ENCODE measurements at places on chromosomes 1 and 21. TPM values are rescaled to one million over a fixed set of nuclear protein-coding genes. Genes with fewer than 3 reads are reported as not detected.

The ATP1A4 gene
- 0.12 TPM for polyA plus RNA-seq

The TRIM46 gene
- 0.64 TPM for polyA plus RNA-seq

GRCh38 chr1:196403803-196404690, 204.2 kb downstream of the KCNT2 start:
- H3K4me1 ChIP-seq = no peaks in the 10 kb centered on the region
- no peak overlapping the region for H3K27ac ChIP-seq
- H3K27me3 ChIP-seq = no peaks in the 10 kb centered on the region
- no peak for DNase-seq
- no peak overlapping the region for H3K4me3 ChIP-seq

GRCh38 chr1:73326663-73327062, 871.3 kb downstream of the LRRIQ3 start:
- H3K27ac ChIP-seq = no peak overlapping the region
- no peaks in the 10 kb centered on the region for H3K27me3 ChIP-seq
- H3K36me3 ChIP-seq = no peaks in the 10 kb centered on the region
- H3K4me1 ChIP-seq = no peaks in the 10 kb centered on the region

The RPTN gene
- polyA plus RNA-seq = not detected

DNA sequence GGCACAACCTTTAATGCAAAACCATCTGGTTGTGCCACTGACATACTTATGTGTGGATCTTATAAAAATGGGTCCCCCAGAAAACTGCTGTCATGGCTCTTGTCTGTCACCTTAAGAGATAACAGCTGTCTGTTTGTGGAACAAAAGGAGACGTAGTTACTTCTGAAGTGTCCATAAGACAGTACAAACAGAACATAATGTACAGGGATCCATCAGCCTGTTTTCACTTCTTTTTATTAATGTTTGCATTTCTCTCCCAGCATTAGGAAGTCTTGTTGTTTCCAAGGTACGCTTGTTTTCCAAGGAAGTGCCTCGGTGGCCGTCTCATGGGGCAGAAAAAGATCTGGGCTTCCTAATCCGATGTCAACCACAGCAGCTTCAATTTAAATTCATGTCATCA, 11.2 kb upstream of the ST6GALNAC5 start:
- no peak overlapping the region for H3K27ac ChIP-seq
- H3K27me3 ChIP-seq = no peaks in the 10 kb centered on the region
- no peaks in the 10 kb centered on the region for H3K36me3 ChIP-seq
- H3K4me1 ChIP-seq = no peaks in the 10 kb centered on the region
- no peak for DNase-seq

DNA sequence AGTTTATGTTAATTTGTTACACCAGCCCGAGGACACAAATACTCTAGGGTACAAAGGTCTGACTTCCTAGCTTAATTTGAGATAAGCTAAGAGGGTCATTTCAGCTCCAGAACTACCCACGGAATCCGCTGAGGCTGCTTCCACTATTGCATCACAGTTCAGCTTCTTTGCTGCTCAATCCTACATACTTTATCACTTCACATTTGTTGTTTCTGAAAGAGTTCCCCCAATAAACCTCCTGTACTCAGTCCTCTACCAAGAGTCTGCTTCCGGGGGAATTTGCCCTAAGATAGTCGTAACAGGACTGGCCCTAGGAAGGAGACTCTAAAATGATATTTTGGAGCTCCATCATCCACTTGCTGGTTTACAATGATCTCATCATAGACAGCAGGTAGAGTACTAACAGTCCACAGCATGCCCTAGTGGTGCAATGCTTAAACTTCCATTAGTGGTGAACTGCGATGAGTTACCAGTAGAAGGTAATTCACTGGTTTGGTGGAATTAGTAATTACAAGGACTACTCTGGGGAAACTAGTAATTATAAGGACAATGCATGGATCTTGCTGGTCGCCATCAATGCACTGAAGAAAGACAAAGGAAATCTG, 229.3 kb downstream of the USH2A start:
- no peak overlapping the region for H3K4me3 ChIP-seq
- no peaks in the 10 kb centered on the region for H3K36me3 ChIP-seq
- H3K27ac ChIP-seq = no peak overlapping the region
- no peaks in the 10 kb centered on the region for H3K27me3 ChIP-seq
- DNase-seq = peak; percentile 1
- no peaks in the 10 kb centered on the region for H3K4me1 ChIP-seq

GRCh38 chr1:201084295-201084694, 27.9 kb downstream of the CACNA1S start:
- H3K4me3 ChIP-seq = no peak overlapping the region
- peaks cover 8% of the 10 kb centered on the region for H3K27me3 ChIP-seq
- no peak overlapping the region for H3K27ac ChIP-seq
- no peak for DNase-seq

The BNIPL gene
- polyA plus RNA-seq = 0.89 TPM

The RNF186 gene
- polyA plus RNA-seq = 257 TPM

DNA sequence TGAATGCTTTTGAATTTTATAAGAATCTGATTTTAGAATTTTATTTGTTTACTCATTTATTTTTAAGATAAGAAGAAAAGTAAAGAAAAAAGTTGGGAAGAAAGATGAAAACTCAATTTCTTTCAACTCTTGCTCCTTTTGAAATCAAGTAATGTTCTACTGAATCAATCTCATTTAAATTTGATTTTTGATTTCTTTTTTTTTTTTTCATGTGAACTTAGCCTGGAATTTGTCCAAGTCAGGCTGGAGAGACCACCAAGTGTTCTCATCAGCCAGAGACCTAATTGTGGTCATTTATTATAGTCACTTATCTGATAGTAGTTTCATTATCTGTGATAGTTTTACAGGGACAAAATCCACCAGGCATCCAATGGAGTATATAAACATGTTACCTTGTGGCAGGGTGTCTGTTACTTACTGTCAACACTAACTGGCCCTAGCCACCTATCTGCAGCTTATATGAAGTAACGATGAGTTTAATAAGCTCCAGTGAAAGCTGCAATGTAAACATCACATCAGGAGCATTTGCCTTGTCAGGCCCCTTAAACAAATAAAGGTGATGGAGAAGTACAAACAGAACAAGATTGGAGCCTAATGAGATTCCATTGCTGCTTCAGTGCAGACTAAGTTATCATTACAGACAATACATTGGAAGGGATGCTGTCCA, 39.2 kb downstream of the HLX start:
- no peak for DNase-seq
- H3K4me1 ChIP-seq = no peaks in the 10 kb centered on the region
- no peak overlapping the region for H3K27ac ChIP-seq
- no peaks in the 10 kb centered on the region for H3K27me3 ChIP-seq
- no peaks in the 10 kb centered on the region for H3K36me3 ChIP-seq

GRCh38 chr1:223039990-223040389, 103.1 kb downstream of the TLR5 start:
- H3K4me3 ChIP-seq = no peak overlapping the region
- no peaks in the 10 kb centered on the region for H3K36me3 ChIP-seq
- H3K27me3 ChIP-seq = no peaks in the 10 kb centered on the region
- peak; percentile 11 for DNase-seq

The ZFP69B gene
- not detected for polyA plus RNA-seq

The ODF2L gene
- 17.6 TPM for polyA plus RNA-seq

GRCh38 chr1:19220080-19220846, 10.2 kb upstream of the UBR4 start:
- H3K36me3 ChIP-seq = peaks cover 21% of the 10 kb centered on the region
- H3K4me3 ChIP-seq = no peak overlapping the region
- H3K4me1 ChIP-seq = no peaks in the 10 kb centered on the region
- DNase-seq = no peak

GRCh38 chr21:33230545-33231324, 997 bp downstream of the IFNAR2 start:
- no peaks in the 10 kb centered on the region for H3K4me1 ChIP-seq
- peak overlapping the region; percentile 96 for H3K4me3 ChIP-seq
- H3K27ac ChIP-seq = peak overlapping the region; percentile 96
- DNase-seq = peak; percentile 42

- H3K27me3 ChIP-seq = no peaks in the 10 kb centered on the region
- peaks cover 2% of the 10 kb centered on the region for H3K36me3 ChIP-seq
- no peak overlapping the region for H3K27ac ChIP-seq
- no peak for DNase-seq
- no peak overlapping the region for H3K4me3 ChIP-seq
- H3K4me1 ChIP-seq = no peaks in the 10 kb centered on the region
Measured at GRCh38 chr1:241624935-241625334, 15.2 kb downstream of the CHML start.

The SEMA6C gene
- 140 TPM for polyA plus RNA-seq

DNA sequence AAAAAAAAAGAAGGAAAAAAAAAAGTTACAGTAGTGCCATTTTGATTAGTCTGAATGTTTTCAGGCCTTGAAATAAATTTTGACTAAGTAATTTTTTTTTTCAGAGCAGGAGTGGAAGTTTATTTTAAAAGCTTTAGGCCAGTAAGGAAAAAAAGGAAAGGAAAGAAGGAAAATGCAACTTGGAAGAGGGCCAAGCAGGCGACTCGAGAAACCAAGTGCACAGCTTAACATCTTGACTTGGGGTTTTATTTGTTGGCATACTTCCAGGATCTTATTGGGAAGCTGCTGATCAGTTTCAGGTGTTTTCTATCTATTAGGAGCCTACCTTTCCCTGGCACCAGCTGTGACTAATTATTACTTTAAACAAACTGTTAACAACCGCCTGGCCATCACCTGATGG, 41.7 kb downstream of the ATF3 start:
- H3K27me3 ChIP-seq = no peaks in the 10 kb centered on the region
- H3K27ac ChIP-seq = no peak overlapping the region
- no peaks in the 10 kb centered on the region for H3K4me1 ChIP-seq
- DNase-seq = no peak
- no peak overlapping the region for H3K4me3 ChIP-seq

DNA sequence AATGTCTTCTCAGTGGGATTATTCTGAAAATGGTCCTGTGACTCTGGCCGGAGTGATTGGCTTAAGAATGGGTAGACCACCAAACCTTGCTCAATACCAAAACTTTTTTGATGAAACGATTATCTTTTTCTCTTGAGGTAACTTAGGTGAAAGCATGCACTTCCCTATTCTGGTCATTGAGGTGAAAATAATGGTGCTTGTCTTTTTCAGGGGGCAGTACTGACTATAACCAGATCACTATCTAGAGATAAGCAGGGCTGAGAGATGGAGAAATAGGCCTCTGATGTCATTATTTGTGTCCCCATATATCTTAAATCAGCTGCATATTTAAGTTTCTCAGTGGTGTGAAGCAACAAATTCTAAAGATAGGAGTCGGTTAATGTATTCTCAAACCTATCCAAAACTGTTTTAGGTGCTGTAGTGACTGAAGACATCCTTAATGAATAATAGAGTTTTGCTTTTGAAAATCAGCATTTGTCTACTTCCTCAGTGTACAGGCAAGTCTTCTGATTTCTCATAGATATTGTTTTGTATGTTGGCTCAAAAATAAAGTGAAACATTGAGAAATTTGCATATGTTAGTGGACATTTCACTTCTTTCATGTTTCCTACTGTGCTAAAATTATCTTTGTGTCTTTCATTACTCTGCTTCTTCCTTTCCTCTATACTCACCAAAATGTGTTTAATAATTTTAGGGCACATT, 735.3 kb upstream of the ADGRL4 start:
- H3K27ac ChIP-seq = no peak overlapping the region
- no peaks in the 10 kb centered on the region for H3K27me3 ChIP-seq
- H3K4me1 ChIP-seq = no peaks in the 10 kb centered on the region
- DNase-seq = no peak
- H3K36me3 ChIP-seq = no peaks in the 10 kb centered on the region

The SPRR2A gene
- polyA plus RNA-seq = not detected

- H3K36me3 ChIP-seq = no peaks in the 10 kb centered on the region
- H3K4me3 ChIP-seq = no peak overlapping the region
- H3K4me1 ChIP-seq = no peaks in the 10 kb centered on the region
- no peak overlapping the region for H3K27ac ChIP-seq
Measured at GRCh38 chr1:243216741-243217140, 38.3 kb downstream of the CEP170 start.

DNA sequence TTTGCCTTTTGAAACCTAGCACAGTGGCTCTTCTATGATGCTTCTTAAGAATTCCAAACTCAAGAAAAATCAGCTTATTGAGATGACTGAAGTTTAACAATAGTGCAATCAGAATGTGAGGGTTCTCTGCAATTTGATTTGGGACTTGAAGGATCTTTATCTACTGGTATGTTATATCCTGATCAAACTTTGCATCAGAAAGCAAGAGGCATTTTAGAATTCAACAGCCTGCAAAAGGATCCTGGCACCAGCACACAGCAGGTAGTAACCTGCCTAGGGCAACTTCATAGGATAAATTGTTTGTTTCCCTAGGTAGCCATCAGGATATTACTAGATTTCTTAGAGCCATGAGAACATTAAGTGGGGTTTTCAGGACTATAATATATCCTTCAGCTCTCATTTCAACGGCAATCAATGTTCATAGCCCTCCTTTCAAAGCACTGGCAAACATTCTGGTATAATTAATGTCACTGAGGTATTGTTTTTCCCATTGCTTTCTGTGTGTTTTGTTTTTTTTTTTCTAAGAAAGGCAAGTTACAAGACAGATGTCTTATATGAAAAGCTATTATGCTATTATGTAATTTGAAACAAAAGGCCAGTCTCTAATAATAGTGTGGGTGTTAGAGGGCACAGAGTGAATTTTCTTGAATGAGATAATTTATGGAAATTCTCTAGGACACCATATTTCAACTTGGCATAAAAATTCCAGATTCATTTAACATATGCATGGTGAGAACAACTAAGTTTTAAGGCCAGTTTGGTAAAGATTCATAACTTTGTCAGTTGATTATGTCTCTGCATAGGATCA, 34.5 kb downstream of the NTNG1 start:
- DNase-seq = no peak
- H3K27ac ChIP-seq = no peak overlapping the region

The MMEL1 gene
- polyA plus RNA-seq = 35.4 TPM

The B3GALT5 gene
- 19.5 TPM for polyA plus RNA-seq

GRCh38 chr1:84402501-84402900, 4.2 kb downstream of the DNASE2B start:
- H3K4me1 ChIP-seq = peaks cover 9% of the 10 kb centered on the region
- DNase-seq = no peak
- H3K36me3 ChIP-seq = no peaks in the 10 kb centered on the region

GRCh38 chr1:226541631-226542622, 6.6 kb upstream of the STUM start:
- H3K36me3 ChIP-seq = no peaks in the 10 kb centered on the region
- no peak overlapping the region for H3K27ac ChIP-seq
- H3K4me1 ChIP-seq = peaks cover 18% of the 10 kb centered on the region
- H3K27me3 ChIP-seq = no peaks in the 10 kb centered on the region
- peak; percentile 81 for DNase-seq

GRCh38 chr1:95625224-95625623, 391.2 kb downstream of the RWDD3 start:
- no peaks in the 10 kb centered on the region for H3K27me3 ChIP-seq
- no peaks in the 10 kb centered on the region for H3K36me3 ChIP-seq
- H3K4me3 ChIP-seq = no peak overlapping the region
- H3K27ac ChIP-seq = no peak overlapping the region
- H3K4me1 ChIP-seq = no peaks in the 10 kb centered on the region

The AJAP1 gene
- 0.27 TPM for polyA plus RNA-seq

DNA sequence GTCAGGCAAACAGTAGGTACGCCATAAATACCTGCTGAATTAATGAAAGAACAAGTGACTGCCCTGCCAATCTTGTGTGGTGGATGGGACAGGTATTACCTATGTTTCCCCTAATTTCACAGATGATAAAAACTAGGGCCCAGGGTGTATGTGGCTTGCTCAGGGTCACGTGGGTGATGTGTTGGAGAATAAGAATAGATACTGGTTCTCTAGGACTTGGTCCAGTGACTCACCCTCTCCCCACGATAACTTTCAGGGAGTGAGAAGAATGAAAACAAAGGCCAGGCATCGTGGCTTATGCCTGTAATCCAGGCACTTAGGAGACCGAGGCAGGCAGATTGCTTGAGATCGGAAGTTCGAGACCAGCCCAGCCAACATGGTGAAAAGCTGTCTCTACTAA, 26.7 kb downstream of the SLC26A9 start:
- no peaks in the 10 kb centered on the region for H3K36me3 ChIP-seq
- DNase-seq = no peak
- H3K4me3 ChIP-seq = no peak overlapping the region
- no peaks in the 10 kb centered on the region for H3K4me1 ChIP-seq
- H3K27ac ChIP-seq = no peak overlapping the region

All from small intestine (tissue), 16 donors.